Stimulated activated CD8-positive, alpha-beta memory T cell treated with anti-CD3 and anti-CD28 coated beads, Interleukin-7, amount 100 ng/mL, for 1 hour (primary cell): ENCODE measurements at places on chromosomes 16 and 17.

GRCh38 chr17:4049546-4049945 lies 85.3 kb upstream of the ATP2A3 start:
- no peak for DNase-seq

- no peak for DNase-seq
These were observed 361.3 kb downstream of the PMP22 start for GRCh38 chr17:14903854-14904253.

DNA sequence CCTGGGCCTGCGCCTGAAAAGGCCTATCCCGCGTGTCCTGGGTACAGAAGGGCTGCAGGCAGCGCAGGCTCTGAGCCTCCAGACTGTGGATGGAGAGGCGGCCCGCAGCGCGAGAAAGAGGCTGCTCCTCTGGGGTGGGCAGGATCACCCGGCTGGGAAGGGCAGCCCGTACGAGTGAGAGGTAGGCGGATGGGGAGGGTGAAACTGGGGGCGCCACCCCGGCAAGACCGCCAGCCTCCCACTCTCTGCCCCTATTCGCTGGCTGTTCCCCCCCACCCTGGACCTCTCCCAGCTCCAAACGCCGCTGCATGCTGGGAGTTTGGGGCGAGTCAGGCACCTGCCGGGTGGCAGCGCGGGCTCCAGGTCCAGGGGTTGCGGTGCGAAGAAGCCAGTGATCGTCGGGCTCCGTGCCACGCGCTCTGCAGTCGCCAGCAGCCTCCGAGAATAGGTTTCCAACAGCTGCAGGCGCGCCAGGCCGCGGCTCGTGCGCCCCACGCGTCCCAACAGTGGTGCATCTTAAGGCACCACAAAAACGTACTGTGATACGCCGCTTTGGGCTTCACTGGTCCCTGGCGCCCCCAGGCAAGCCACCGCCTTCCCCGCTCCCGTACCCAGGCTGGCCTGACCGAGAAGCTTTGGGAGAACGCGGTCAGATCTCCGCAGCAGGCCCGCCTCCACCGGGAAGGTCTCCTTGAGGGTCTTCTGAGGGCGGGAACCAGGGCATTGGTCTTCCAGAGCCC lies 1.1 kb downstream of the NOXO1 start:
- no peak for DNase-seq

GRCh38 chr17:13671771-13672170 lies 70.0 kb upstream of the HS3ST3A1 start:
- no peak for DNase-seq

DNA sequence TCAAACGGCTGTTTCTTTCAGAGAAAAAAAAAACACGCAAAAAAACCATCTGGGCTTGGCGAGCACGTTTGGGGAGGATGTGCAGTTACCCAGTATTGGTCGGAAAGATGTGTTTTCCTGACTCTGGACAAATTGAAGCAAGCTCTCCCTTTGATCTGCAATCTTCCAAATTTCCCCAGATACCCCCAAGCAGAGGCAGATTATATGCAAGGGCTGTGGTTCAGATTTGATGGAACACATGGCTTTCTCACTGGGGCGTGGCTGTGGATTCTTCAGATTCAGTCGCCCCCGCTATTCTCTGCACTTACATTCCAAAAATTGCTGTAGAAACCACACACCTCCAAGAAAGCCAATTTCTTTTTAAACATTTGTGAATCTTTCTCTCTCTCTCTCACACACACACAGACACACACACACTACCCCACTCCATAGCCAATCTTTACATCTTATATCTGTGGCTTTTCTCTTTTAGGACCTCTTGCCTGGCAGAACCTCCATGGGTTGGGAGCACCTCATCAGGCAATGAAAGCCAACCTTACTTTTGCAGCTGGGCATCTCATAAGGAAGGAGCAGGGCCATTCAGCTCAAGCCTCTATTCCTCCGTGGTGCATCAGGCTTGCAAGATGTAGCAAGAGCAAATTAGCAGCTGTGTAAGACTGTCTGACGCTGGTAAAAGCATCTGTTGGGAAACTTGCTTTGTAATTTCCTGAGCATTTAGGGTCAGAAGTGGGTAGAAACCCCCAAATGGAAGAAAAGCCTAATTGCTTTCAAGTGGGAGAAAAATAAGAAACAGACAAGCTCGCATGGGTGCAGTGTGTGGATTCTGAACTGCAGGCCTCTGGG lies 103.9 kb upstream of the FAM20A start:
- no peak for DNase-seq
